ENCODE measurements at places on chromosomes 3 and 15.

DNA sequence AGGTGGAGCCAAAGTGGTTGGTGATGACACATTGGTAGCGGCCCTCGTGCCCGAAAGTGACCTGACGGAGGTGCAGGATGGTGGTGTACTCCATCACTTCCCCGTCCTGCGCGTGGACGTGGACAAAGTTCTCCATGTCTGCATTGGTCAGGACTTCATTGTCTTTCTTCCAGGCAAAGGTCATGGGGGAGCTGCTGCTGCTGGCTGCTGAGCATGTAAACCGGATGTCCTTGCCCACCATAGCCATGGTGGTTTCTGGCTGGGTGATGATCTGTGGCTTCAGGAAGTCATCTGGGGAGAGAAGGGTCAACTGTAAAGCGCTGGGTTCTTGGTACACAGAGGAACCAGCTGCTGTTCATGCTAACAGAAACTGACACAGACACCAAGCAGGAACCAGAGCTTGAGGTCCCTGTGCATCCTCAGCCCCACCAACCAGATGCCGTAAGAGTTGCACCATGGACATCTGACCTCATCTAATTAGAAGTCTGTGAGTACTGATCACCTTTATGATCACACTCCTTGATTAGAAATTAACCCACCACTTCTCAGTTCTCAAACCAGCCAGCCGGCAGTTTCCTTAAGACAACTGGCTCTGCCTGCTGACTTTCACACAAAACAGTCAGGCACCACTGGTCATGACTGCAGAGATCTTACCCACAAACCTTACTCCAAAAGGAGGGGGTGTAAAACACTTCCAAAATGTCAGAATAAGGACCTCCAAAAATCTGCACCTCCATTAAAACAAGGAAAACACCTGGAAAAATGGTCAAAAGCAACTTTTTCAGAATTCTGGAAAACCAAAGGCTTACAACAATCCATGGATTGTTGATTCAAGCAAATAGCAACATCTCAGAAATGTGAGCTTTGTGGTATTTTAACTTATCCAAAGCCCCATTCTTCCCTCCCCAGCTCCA, 114.6 kb downstream of the LRIG1 start:
- no peak for DNase-seq

GRCh38 chr3:159964166-159964973, 24.3 kb upstream of the IL12A start:
- no peak for DNase-seq

GRCh38 chr15:98051734-98052133, 91.2 kb downstream of the ARRDC4 start:
- DNase-seq, result no peak

GRCh38 chr15:87986776-87987175, 269.8 kb downstream of the NTRK3 start:
- DNase-seq, result no peak

- no peak for DNase-seq
Observed at GRCh38 chr3:33159981-33160380, 46.2 kb downstream of the CRTAP start.

DNA sequence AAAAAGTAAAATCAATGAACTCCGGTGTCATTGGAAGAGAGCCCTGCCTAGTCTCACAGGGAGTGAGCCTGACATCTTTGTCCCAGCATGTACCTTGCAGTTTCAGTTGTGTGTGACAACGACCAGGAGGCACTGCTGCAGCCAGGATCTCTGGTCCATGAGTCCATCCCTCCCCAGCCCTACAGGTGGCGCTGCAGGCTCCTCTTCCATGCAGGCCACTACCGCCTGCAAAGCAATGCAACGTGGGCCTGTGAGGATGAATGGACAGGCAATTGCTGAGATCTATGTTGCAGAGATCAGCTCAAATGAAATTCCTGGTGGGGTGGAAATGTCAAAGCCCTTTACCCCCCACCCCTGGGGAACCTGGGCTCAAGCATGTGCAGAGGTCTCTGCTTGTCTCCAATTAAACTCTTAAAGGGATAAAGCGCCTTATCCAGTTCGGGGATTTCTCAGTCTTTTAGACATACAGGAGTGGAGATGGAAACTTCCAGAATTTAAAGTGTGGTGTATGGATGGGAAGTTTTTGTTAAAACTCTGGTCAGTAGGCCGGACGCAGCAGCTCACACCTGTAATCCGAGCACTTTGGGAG, 35.8 kb downstream of the TKT start:
- DNase-seq, result peak; percentile 96

DNA sequence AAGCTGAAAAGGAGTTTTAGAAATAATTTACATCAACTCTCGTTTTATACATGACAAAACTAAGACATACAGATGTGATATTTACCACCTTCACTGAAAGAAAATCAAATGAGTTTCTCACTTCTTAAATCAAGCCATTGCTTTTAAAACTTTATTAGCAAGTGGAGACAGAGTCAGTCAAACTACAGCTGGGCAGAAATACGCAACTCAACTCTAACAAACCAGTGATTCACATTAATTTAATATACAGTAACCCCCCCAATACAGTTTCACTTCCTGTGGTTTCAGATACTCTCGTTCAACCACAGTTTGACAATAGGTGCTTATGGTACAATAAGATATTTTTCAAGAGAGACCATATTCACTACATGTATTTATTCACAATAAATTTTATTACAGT, 477.1 kb downstream of the MAGI1 start:
- no peak for DNase-seq

DNA sequence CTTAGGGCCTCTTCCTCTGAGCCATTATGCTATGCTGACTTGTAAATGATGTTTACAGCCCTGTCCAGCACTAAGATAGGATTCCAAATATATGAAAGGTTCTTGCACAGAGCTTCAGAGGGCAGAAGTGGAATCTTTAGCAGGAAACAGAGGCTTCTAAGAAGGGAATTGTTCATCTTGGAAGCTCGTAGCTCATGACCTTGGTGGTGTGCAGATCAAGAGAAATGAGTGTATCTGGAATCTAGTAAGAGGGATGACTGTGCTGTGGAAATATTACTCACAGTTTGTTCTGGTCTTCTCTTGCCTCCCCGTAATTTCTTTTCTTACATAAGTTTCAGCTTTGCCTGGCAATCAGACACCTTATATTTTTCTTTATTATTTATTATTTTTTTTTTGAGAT, 175.8 kb downstream of the SPATA16 start:
- DNase-seq, result no peak

GRCh38 chr3:12999147-13000140, 73.8 kb downstream of the IQSEC1 start:
- DNase-seq, result no peak

DNA sequence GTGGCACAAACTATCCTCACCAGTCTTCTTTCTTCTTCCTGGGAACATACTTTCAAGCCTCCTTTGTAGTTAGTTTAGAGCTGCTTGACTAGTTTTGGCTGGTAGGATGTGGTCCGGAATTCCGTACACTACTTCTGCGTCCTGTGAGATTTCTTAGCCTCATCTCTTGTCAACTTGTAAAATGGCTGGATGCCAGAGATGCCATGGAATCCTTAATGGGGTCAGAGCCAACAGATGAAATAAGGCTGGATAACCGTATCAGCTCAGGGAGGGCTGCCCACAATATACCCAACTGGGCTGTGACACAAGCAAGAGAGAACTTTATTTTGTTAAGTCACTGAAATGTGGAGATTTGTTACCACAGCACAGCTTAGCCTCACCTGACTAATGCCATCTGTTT, 466.9 kb upstream of the MDFIC2 start:
- DNase-seq, result no peak

- no peak for DNase-seq
Observed at GRCh38 chr15:89808160-89808870, 6.3 kb downstream of the ANPEP start.

DNA sequence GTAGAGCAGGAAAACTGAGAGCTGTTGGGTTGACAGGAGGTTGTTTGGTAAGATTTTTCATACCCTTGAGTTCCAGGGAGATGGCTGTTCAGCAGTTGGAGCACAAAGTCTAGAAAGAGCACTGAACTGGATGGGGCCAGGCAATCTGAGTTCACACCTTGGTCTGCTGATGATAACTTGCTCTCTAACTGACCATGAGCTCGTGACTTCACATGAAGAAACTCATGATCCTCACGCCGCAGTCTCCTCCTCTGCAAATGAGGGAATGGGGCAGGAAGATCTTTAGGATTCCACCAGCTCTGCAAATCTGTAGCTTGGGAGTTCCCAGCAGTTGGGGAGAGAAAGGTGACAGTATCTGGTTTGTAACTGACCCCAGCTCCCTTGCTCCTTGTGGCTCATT, 33.7 kb downstream of the CORO2B start:
- no peak for DNase-seq

- no peak for DNase-seq
Observed at GRCh38 chr3:112646623-112647022, 5.7 kb upstream of the CCDC80 start.

DNA sequence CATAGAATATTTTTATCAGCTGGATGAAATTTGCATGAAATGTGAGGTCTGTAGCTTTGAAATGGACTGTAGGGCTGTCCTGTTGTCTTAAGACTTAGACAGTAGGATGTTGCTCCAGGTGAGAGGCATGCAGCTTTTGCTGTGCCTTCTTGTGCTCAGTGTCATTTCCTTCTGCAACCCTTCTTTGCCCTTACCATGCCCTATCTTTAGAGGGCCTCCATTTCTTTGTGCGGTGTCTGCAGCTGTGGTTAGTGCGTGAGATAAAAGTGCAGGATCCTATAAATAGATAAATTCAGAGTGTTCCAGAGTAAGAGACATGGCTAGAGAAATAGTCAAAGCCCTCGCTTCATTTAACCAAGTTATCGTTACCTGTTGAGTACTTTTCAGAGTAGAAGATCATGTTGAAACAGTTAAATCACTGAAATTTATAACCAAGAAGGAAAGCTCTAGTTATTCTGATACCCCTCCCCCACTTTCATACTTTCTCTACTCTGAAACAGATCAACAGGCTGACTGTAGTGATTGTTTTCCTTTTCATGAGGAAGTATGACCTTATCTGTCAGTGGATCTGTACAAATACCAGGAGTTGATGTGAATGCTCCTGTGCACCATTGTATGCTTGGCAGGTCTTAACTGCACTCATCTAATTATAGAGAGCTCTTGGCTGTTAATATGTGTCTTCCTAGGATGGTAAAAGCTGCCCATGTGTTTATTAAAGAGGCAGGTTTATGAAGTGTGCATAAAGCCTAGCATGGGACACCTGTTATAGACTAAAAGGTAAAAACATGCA, 18.2 kb downstream of the EIF3J start:
- no peak for DNase-seq

DNA sequence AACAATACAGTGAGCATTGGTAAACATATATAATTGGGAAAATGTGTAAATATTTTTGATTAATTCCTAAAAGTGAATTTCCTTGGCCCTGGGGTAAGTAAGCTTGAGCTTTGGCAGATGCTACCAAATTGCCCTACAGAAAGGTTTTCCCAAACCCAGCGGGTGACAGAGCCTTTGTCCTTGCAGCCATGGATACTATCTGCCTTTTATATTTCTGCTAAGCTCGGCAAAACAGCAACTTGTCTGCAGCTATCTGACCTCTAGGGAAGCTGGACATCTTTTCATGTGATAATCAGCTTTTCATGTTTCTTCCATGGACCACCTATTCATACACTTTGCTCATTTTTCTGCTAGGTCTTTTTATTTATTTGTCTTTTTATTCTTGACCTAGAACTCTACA, 64.7 kb upstream of the SEC22A start:
- DNase-seq, result no peak

DNA sequence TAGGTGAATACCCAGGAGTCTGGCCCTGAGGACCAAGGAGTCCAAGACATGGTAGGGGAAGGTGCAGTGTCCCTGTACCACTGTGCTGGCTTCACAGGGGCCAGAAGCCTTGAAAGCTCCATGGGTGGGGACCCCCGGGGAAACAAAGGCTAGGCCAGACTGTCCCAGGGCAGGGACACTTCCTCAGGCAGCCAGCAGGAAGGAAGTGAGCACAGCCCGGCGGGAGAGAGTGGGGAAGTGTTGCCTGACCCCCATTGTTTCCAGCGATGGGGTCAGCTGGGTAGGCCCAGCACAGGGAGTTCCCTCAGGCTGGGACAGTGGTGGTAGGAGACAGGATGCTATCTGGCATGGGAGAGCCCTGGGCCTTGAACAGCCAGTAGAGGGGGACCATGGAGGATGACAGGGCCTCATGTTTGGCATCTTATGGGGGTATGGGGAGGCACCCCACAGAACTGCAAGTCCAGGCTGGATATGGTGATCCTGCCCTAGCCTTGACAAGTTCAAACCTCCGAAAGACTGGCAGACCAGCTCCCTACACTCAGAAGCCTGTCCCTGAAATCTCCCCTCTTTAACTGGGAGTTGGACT, 1.2 kb upstream of the HYAL2 start:
- DNase-seq, result peak; percentile 70

DNA sequence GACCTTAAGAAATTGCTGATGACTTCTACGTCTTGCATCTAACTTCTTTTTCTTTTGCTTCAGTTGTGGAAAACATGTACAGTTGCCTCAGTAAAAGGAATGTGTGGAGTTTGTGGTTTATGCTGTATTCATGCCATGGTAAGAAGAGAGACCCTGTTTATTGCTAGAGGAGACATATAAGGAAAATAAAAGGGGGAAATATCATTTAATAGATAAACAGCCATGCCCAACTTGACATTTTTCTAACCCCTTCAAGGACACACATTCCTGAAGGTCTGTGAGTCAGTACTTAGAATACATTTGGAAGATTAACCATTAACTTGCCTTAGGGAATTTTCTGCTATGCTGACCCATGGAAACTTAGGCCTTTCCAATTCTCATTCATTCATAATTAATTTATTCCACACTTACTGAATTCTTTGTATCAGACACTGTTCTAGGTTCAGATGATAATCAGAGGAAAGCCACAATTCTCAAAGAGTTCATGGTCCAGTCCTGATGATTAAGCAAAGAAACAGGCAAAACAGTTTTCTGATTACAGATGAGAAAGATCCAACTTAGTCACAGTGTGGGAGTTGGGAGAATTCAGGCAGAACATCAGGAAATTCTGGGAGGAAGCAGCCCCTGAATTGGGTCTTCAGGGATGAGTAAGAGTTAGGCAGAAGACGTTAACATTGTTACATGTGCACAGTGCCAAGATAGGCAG, 329.8 kb upstream of the RASGRP1 start:
- DNase-seq, result no peak

GRCh38 chr3:62876064-62876463, 848 bp upstream of the CADPS start:
- DNase-seq, result peak; percentile 79

DNA sequence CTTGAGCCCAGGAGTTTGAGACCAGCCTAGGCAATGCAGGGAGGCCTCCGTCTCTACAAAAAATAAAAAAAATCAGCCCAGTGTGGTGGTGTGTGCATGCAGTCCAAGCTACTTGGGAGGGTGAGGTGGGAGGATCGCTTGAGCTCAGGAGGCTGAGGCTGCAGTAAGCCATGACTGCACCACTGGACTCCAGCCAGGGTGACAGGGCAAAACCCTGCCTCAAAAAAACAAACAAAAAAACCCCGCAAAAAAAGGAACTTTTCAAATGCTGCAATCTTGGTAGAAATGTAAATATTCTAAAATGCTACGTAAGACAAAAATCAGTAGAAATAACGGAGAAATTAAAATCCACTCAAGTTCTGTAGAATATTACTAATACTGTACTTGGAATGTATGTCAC, 108.1 kb upstream of the MELTF start:
- DNase-seq, result no peak

- no peak for DNase-seq
Observed at GRCh38 chr15:55530861-55531313, 22.9 kb upstream of the DNAAF4 start.

Data from endothelial cell (in vitro differentiated cells).